GM12878 (cell line): ENCODE measurements at places on chromosomes 1 and 21. TPM values are rescaled to one million over a fixed set of nuclear protein-coding genes. Genes with fewer than 3 reads are reported as not detected.

The HFM1 gene
- not detected in 2 replicates for total RNA-seq

The OPTC gene
- total RNA-seq, result not detected in 2 replicates

The ADAMTS1 gene
- 0.21 and 0.40 TPM in 2 replicates for total RNA-seq

The TESK2 gene
- 6.2 and 7.1 TPM in 2 replicates for total RNA-seq

The RASSF5 gene
- 82.5 and 85.6 TPM in 2 replicates for total RNA-seq

The FAM163A gene
- not detected in 2 replicates for total RNA-seq

The ASAP3 gene
- 0.66 and 0.92 TPM in 2 replicates for total RNA-seq

GRCh38 chr1:40247655-40248054 is at the start of gene TMCO2:
TMCO2 (plus strand) TSS chr1:40247937; CDS start chr1:40247994, 57 bp downstream.
- H3K27ac ChIP-seq, result no peak within 1 kb of the TSS
- H3K4me3 ChIP-seq, result no peak within 1 kb of the TSS
- DNase-seq, result no peak
- no peaks in the 10 kb centered on the region for H3K27me3 ChIP-seq
- H3K4me1 ChIP-seq, result no peaks in the 10 kb centered on the region; the same call in 1 of the 2 replicates
- no peaks in the 10 kb centered on the region for H3K36me3 ChIP-seq

DNA sequence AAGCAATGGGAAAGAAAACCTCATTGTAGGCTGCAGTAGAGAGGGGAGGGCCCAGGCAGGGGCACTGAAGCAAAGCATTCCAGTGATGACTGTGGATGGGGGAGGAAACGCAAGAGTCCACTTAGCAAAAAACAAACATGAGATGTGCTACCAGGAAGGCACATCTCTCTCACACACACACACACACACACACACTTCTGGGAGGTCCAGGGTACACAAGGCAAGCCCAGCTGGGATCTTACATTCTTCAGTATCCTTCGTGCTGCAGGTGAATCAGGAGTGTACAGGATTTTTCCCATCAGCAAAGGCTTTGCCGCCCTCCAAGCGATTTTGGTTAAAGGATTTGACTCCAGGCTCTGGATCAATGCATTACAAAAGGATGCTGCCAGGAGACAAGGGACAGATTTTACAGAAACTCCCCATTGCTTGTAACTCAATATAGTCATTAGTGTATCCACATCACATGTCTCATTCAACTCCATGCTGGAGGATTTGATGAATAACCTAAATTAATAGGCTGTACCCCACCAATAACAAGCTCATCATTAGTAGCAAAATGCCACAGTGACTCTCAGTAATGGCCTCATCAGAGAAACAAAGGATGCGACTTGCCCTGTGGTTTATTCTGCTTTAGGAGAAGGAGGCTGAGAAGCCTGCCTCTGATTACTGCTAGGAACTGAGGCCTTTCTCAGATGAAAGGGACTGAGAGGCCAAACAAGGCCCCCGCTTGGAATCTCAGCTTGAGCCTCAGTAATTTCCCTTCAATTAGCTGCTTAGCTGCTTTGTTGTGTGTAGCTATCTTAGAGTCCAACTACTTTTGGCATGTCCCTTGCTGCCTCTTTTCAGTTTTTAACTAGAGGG is 41.6 kb downstream of the ABCA4 start:
- H3K27ac ChIP-seq, result no peak overlapping the region
- peaks cover 5% of the 10 kb centered on the region; the same call in 1 of the 2 replicates for H3K27me3 ChIP-seq
- H3K4me3 ChIP-seq, result no peak overlapping the region
- no peaks in the 10 kb centered on the region for H3K4me1 ChIP-seq
- no peaks in the 10 kb centered on the region for H3K36me3 ChIP-seq

DNA sequence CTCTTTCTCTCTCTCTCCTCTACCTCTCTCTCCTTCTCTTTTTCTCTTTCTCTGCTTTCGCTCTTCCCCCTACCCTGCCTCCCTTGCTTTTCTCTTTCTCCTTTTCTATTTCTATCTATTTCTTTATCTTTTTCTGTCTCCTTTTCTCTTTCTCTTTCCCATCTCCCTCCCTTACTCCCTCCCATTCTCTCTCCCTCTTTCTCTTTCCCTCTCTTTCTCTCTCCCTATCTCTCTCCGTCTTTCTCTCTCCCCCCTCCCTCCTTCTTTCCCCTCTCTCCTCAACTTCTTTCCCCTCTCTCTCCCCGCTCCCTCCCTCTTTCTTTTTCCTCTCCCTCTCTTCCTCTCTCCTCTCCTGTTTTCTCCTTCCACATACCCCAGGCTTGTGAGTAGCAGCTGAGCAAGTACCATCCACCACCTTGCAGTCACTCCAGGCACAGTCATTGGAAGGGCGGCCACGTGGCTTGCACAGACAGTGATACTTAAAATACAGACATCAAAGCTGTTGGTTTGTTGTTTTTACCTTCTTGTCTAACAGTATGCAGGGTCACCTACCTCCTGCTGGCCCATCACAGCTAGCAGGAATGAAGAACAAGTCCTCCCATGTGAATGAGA is 209.1 kb upstream of the COA6 start:
- H3K4me1 ChIP-seq, result no peaks in the 10 kb centered on the region
- H3K36me3 ChIP-seq, result no peaks in the 10 kb centered on the region
- no peak overlapping the region for H3K27ac ChIP-seq
- H3K27me3 ChIP-seq, result no peaks in the 10 kb centered on the region
- H3K4me3 ChIP-seq, result no peak overlapping the region
- DNase-seq, result no peak

- H3K27ac ChIP-seq, result no peak overlapping the region
- no peak for DNase-seq
- no peaks in the 10 kb centered on the region for H3K36me3 ChIP-seq
- no peaks in the 10 kb centered on the region for H3K4me1 ChIP-seq
- no peak overlapping the region for H3K4me3 ChIP-seq
- no peaks in the 10 kb centered on the region for H3K27me3 ChIP-seq
These were observed 74.3 kb upstream of the FAM3B start for GRCh38 chr21:41242238-41242829.

DNA sequence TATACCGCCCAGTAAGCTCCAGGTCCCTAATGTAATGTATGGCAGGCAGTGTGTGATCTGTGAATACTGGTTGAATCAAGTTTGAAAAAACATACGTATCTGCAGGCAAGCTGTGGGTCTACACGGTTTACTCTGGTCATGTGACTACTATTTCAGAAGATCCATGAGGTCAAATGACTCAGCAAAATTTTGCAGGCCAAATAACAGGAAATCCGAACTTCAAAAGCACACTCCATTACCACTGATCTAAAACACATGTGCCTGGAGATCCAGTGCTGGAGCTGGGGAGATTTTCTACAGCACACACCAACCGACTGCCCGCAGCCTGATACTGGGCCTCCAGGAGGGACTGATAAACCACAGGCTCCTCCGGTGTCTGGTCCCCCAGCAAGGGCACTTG is 64.5 kb upstream of the SLC44A3 start:
- H3K4me3 ChIP-seq, result no peak overlapping the region
- no peak for DNase-seq
- H3K27ac ChIP-seq, result no peak overlapping the region
- H3K27me3 ChIP-seq, result no peaks in the 10 kb centered on the region
- H3K36me3 ChIP-seq, result no peaks in the 10 kb centered on the region

DNA sequence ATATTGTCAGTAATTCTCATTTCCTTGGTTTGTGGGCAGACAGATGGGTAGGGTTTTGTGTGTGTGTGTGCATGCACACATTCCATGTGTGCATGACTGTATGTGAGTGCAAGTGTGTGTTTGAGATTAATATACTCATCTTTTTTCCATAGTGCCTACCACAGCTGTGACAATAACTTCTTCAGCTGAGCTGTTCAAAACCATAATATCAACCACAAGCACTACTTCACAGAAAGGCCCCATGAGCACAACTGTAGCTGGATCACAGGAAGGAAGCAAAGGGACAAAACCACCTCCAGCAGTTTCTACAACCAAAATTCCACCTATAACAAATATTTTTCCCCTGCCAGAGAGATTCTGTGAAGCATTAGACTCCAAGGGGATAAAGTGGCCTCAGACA is 149.3 kb downstream of the ADGRL2 start:
- no peak for DNase-seq
- no peaks in the 10 kb centered on the region for H3K27me3 ChIP-seq
- no peaks in the 10 kb centered on the region for H3K4me1 ChIP-seq
- H3K4me3 ChIP-seq, result no peak overlapping the region
- H3K27ac ChIP-seq, result no peak overlapping the region

DNA sequence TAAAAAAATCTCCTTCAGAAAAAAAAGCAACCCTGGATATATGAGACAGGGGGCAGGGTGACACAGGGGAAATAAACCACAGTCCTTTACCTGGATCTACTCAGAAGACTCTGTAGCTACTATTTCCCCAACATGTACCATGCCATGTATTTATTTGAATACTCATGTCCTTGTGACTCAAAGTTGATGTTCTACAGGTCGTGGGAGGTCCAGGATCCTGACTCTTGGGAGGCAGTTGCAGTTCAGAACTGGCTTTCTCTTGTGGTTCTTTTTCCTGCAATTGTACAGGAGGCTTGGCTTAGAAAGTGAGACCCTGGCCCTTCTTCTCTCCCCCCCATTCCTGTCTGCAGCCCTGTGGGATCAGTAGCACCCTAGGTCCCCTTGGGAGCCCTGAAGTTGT is 5.8 kb upstream of the IL24 start:
- H3K27ac ChIP-seq, result no peak overlapping the region
- no peaks in the 10 kb centered on the region for H3K27me3 ChIP-seq
- H3K36me3 ChIP-seq, result no peaks in the 10 kb centered on the region

GRCh38 chr1:24865168-24865567 is 64.9 kb downstream of the RUNX3 start:
- DNase-seq, result no peak
- no peak overlapping the region for H3K27ac ChIP-seq
- H3K27me3 ChIP-seq, result peaks cover 7% of the 10 kb centered on the region
- no peak overlapping the region for H3K4me3 ChIP-seq
- peaks cover 5% of the 10 kb centered on the region for H3K4me1 ChIP-seq

DNA sequence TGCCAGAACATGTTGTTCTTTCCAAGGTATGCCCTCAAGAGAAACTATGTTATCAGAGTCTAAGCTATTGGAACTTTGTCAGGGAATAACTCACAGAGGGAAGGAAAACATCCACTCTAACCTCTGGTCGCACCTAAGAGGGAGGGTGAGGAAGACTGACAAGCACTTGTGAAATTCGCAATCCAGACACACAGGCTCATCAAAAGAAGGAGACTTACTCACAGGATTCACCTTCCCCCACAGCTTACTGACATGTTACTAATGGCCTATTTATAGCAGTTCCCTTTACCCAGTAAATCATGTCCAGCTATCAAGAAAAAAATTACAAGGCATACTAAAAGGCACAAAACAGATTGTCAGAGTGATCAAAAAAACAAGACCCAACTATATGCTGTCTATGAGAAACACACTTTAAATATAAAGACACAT is 36.9 kb downstream of the WDR64 start:
- H3K27ac ChIP-seq, result no peak overlapping the region
- no peak overlapping the region for H3K4me3 ChIP-seq
- H3K4me1 ChIP-seq, result no peaks in the 10 kb centered on the region
- H3K27me3 ChIP-seq, result no peaks in the 10 kb centered on the region

GRCh38 chr1:43875331-43875730 is 58.3 kb upstream of the ARTN start:
- H3K27ac ChIP-seq, result no peak overlapping the region
- H3K36me3 ChIP-seq, result no peaks in the 10 kb centered on the region
- H3K27me3 ChIP-seq, result no peaks in the 10 kb centered on the region
- DNase-seq, result no peak
- H3K4me3 ChIP-seq, result no peak overlapping the region
- H3K4me1 ChIP-seq, result no peaks in the 10 kb centered on the region

GRCh38 chr1:185406006-185406690 is 89.1 kb upstream of the IVNS1ABP start:
- H3K27me3 ChIP-seq, result no peaks in the 10 kb centered on the region
- no peak overlapping the region for H3K4me3 ChIP-seq
- no peak overlapping the region for H3K27ac ChIP-seq
- H3K4me1 ChIP-seq, result no peaks in the 10 kb centered on the region

- H3K27ac ChIP-seq, result no peak overlapping the region
- H3K4me1 ChIP-seq, result no peaks in the 10 kb centered on the region
- no peak for DNase-seq
- no peaks in the 10 kb centered on the region; the same call in 1 of the 2 replicates for H3K27me3 ChIP-seq
These were observed 23.4 kb upstream of the ARF1 start for GRCh38 chr1:228058949-228059633.

- H3K4me3 ChIP-seq, result no peak overlapping the region
- H3K27me3 ChIP-seq, result no peaks in the 10 kb centered on the region
- no peak overlapping the region for H3K27ac ChIP-seq
- no peak for DNase-seq
- peaks cover 9% of the 10 kb centered on the region for H3K4me1 ChIP-seq
These were observed 233.9 kb downstream of the SLC45A1 start for GRCh38 chr1:8551613-8552489.
